AG04449 (cell line): ENCODE measurements at places on chromosomes 7 and 10.

DNA sequence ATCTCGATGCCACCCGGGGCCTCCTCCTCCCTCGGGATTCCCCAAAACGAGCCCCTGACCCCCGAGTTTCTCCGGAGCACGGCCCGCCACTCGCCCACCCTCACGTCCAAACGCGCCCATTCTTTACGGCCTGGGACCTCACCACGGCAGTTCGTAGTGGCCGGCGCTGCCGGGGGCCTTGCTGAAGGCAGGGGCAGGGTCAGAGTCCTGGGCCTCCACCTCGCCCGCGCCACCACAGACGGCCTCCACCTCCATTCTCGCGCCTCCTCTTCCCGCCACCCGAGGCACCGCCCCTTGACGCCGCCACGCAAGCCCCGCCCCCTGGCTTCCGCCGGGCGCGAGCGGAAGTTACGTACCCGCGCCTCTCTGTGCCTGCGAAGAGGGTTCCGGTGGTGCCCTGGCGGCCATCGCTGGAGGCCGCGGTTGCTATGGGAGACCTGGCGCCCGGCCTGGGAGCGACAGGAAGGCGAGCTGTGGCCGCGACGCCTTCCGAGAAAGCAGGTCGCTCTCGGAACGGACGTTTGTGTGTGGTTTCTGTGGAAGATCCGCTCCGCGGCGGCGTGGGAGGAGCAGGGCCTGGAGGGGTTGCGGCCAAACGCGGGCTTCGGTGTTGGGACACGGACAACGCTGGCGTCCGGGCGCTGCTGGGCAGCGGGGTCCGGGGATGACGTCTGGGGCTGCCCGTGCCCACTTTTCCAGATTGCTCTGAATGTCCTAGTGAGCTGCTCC lies at the start of gene RFC2:
Gene RFC2, minus strand, starts transcription at position 271 of the 729 bp plus-strand sequence. Its CDS starts 16 bp downstream, at position 255.
- peak; percentile 63 for DNase-seq

DNA sequence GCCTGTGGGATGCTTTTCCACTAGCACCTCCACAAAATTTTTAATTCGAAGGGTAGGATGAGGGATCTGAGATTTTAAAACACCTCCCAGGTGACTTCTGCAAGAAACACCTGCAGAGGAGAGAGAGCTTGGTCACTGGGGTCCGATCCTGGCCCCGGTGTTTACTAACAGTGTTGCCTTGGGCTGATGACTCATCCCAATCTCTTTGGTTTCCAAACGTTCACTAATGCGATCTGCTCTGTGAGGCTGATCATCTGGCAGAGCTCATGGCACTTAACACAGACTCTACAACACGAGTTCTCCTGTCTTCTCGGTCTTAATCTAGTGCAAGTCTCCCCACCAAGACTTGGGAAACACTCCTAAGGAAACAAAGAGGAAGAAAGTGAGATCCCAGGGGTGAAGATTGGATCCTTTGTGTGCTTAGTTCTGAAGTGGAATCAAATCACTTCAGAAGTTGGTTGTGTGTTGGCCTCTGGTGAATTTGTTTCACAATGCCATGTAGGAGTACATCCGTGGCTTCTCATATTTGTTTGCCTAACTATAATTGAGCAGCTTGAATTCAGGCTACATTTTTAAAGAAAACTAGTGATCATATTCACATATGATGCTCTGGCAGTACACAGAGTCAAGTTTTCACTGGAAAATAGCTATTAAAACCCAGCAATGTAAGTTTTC lies 407.9 kb downstream of the NRG3 start:
- no peak for DNase-seq

- no peak for DNase-seq
Measured at GRCh38 chr10:117138838-117139580, 939 bp upstream of the VAX1 start.

GRCh38 chr10:74507951-74508350 lies 318.4 kb upstream of the KAT6B start:
- DNase-seq, result no peak

DNA sequence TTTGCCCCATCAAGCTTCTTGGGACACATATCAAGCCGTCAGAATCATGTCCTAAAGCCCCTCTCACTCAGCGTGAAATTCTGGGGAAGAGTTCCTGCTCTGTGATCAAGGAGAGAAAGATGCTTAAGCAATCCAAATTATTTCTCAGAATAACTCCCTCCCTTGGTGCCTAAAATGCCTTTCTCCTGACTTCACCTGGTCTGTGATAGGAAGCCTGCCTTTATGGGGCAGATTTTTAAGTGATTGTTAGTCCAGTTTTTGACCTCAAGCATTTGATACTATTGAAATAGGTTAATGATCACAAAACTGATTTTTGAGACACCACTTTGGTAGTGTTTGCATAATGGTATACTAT lies 76.4 kb upstream of the MAGI2 start:
- DNase-seq, result no peak
